CD8-positive, alpha-beta memory T cell (primary cell): ENCODE measurements at places on chromosomes 2 and 18. TPM values are rescaled to one million over a fixed set of nuclear protein-coding genes. Genes with fewer than 3 reads are reported as not detected.
A peak's percentile ranks its signal among the peaks of the same experiment; 100 is the strongest.

Gene CCBE1
- total RNA-seq, result not detected

Gene CNGA3
- not detected for total RNA-seq

DNA sequence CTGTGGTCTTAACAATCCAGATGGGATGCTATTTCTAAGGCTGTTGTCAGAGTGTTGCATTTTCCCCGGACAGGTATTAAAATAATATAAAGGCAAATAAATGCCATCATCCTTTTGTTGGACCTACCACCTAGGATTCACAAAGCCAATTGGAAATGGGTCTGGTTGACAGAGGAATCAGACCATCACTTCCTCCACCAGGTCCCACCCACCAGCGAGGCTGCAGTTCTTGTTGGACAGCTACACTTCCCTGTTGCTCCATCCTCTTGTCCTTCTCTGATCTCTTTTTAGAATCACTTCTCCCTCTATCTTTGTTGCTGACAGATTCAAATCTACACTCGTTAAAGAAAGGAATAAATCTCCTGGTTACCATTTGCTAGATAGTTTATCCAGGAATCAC, 1.1 kb downstream of the TMEM169 start:
- H3K36me3 ChIP-seq, result no peaks in the 10 kb centered on the region
- no peaks in the 10 kb centered on the region for H3K27me3 ChIP-seq
- DNase-seq, result no peak
- H3K27ac ChIP-seq, result no peak overlapping the region
- peaks cover 59% of the 10 kb centered on the region for H3K4me1 ChIP-seq

Gene PID1
- not detected for total RNA-seq

Gene SOX11
- total RNA-seq, result not detected

GRCh38 chr2:233209117-233209532, 42.3 kb upstream of the ATG16L1 start:
- H3K4me3 ChIP-seq, result no peak overlapping the region
- H3K27me3 ChIP-seq, result no peaks in the 10 kb centered on the region
- H3K4me1 ChIP-seq, result no peaks in the 10 kb centered on the region
- H3K36me3 ChIP-seq, result peaks cover 13% of the 10 kb centered on the region

- H3K36me3 ChIP-seq, result peaks cover 47% of the 10 kb centered on the region
- no peak overlapping the region for H3K4me3 ChIP-seq
- no peaks in the 10 kb centered on the region for H3K4me1 ChIP-seq
- H3K27me3 ChIP-seq, result no peaks in the 10 kb centered on the region
- H3K27ac ChIP-seq, result no peak overlapping the region
- DNase-seq, result no peak
Observed at GRCh38 chr2:127721978-127722355, 20.7 kb downstream of the SFT2D3 start.

DNA sequence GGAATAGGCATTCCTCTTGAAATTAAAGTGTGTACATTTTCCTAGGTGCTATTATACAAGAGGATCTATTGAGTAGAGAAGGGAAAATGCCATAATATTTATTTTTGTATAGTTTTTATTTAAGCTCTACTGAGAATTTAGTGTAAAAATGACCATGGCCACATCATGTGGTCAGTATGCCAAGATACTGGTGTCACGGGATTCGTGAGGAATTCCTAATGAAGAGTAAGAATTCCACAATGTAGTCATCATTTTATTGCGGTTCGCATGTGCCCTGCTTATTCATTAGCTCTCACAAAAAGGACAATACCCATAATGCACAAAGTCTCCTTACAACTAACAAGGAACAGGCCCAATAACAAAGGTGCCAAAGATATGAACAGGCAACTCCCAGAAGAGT, 39.3 kb upstream of the PARD3B start:
- H3K27ac ChIP-seq, result no peak overlapping the region
- H3K4me3 ChIP-seq, result no peak overlapping the region
- DNase-seq, result no peak
- H3K4me1 ChIP-seq, result no peaks in the 10 kb centered on the region
- no peaks in the 10 kb centered on the region for H3K27me3 ChIP-seq
- no peaks in the 10 kb centered on the region for H3K36me3 ChIP-seq

Gene TRIM54
- 0.22 TPM for total RNA-seq

Gene RFTN2
- not detected for total RNA-seq

Gene XDH
- total RNA-seq, result not detected

DNA sequence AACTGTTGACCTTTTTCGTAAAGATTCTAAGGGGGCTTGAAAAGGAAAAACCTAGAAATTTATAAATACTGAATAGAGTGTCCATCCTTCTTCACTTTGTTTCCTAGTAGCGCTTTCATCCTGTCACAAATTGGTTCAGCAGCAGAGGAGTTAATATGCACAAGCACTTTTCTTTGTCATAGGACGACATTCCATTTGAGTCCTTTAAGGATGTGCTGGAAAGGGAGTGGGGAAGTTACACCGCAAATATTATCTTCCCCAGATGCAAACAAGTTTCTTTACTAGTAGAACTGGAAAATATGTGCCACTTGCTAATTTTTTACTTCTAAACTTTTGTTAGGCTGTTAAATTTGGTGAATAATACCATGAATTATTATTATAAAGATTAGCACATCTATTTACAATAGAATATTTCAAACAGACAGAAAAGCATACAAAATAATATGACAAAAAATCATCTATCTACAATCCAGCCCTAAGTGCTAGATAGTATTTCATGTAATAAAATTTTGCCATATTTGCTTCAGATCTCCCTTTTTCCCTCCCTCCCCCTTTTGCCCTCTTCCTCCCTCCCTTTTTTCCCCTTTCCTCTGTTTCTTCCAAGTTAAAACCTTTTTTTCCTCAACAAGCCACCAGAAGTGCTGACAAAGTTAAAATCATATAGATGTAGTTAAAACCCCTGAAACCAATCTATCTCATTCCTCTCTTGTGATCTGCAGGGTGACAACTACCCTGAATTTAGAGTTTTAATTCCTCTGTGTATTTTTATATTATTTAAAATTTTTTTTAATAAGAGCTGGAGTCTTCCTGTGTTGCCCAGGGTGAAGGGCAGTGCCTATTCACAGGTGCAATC, 50.5 kb upstream of the MAP4K3 start:
- H3K27ac ChIP-seq, result no peak overlapping the region
- no peaks in the 10 kb centered on the region for H3K36me3 ChIP-seq

- no peaks in the 10 kb centered on the region for H3K36me3 ChIP-seq
- no peak overlapping the region for H3K4me3 ChIP-seq
- H3K27me3 ChIP-seq, result no peaks in the 10 kb centered on the region
- H3K4me1 ChIP-seq, result no peaks in the 10 kb centered on the region
- DNase-seq, result no peak
Observed at GRCh38 chr2:185417688-185418087, 320.9 kb upstream of the FSIP2 start.

GRCh38 chr2:240226672-240227537, 86.4 kb upstream of the OTOS start:
- H3K27ac ChIP-seq, result no peak overlapping the region
- no peaks in the 10 kb centered on the region for H3K36me3 ChIP-seq
- H3K4me1 ChIP-seq, result no peaks in the 10 kb centered on the region
- H3K27me3 ChIP-seq, result peaks cover 3% of the 10 kb centered on the region

Gene DLGAP1
- total RNA-seq, result 0.07 TPM

- H3K4me1 ChIP-seq, result no peaks in the 10 kb centered on the region
- H3K4me3 ChIP-seq, result no peak overlapping the region
- DNase-seq, result no peak
- no peaks in the 10 kb centered on the region for H3K27me3 ChIP-seq
- H3K36me3 ChIP-seq, result no peaks in the 10 kb centered on the region
- H3K27ac ChIP-seq, result no peak overlapping the region
Observed at GRCh38 chr2:95388091-95388692, 14.3 kb upstream of the FAHD2A start.

Gene NT5C1B
- total RNA-seq, result not detected

- H3K4me3 ChIP-seq, result no peak overlapping the region
- DNase-seq, result peak; percentile 26
- H3K27ac ChIP-seq, result no peak overlapping the region
- no peaks in the 10 kb centered on the region for H3K4me1 ChIP-seq
- H3K36me3 ChIP-seq, result peaks cover 77% of the 10 kb centered on the region
Observed at GRCh38 chr2:233455006-233455405, 100.7 kb downstream of the DGKD start.

GRCh38 chr2:85312404-85312803, 15.4 kb downstream of the TGOLN2 start:
- H3K27me3 ChIP-seq, result no peaks in the 10 kb centered on the region
- no peak overlapping the region for H3K4me3 ChIP-seq
- no peak overlapping the region for H3K27ac ChIP-seq
- H3K36me3 ChIP-seq, result peaks cover 5% of the 10 kb centered on the region
- no peak for DNase-seq
- H3K4me1 ChIP-seq, result peaks cover 27% of the 10 kb centered on the region

GRCh38 chr2:119583291-119583690, 39.0 kb downstream of the CFAP221 start:
- peaks cover 5% of the 10 kb centered on the region for H3K27me3 ChIP-seq
- H3K4me3 ChIP-seq, result no peak overlapping the region
- no peak overlapping the region for H3K27ac ChIP-seq
- no peaks in the 10 kb centered on the region for H3K4me1 ChIP-seq

- H3K4me3 ChIP-seq, result no peak overlapping the region
- no peak for DNase-seq
- no peak overlapping the region for H3K27ac ChIP-seq
- H3K36me3 ChIP-seq, result no peaks in the 10 kb centered on the region
- no peaks in the 10 kb centered on the region for H3K4me1 ChIP-seq
Observed at GRCh38 chr2:39724828-39725144, 54.3 kb downstream of the THUMPD2 start.

DNA sequence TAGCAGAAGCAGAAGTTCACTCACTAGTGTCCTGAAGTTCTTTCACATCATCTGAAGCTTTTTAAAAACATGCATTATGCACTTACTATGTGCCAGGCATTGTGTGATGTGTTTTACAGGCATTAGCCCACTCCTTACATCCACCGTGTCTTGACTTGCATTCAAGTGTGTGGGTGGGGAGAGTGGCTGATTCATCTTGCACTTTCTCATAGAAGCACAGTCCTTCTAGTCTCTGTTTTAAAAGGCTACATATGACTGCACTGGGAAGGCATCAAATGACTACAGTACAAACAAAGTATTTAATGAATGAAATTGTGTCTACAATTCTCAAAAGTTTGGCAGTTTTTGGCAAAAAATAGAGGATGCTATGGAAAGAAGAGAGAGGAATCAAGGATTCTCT, 21.6 kb upstream of the DSC3 start:
- no peaks in the 10 kb centered on the region for H3K36me3 ChIP-seq
- H3K27me3 ChIP-seq, result no peaks in the 10 kb centered on the region
- H3K27ac ChIP-seq, result no peak overlapping the region
- DNase-seq, result no peak
- H3K4me1 ChIP-seq, result no peaks in the 10 kb centered on the region

Gene AGPS
- 65.1 TPM for total RNA-seq
